SJCRH30 (cell line): ENCODE measurements at places on chromosomes 16 and 17.

DNA sequence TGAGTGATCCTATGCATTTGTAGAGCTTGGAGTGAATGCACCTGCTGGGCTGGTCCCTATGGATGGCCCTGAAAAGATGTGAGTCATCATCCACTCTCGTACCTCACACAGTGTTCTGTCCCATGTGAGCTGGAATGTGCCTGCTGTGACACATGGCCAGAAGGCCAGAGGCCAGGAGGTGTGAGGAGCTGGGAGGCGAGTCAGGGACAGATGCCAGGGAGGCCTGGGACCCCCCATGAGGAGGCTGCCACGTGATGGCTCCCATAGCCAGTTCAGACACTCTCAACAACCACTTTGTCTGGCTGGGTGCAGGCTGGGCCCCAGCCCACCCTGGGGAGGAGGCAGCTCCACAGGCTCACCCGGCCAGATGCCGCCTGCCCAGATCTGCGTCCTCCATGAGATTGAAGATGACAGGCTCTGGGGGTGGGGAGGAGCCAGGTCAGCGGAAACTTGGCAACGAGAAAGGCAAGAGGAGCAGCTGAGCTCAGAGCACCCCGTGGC lies 168.8 kb downstream of the C16orf78 start:
- DNase-seq, result peak; percentile 90

DNA sequence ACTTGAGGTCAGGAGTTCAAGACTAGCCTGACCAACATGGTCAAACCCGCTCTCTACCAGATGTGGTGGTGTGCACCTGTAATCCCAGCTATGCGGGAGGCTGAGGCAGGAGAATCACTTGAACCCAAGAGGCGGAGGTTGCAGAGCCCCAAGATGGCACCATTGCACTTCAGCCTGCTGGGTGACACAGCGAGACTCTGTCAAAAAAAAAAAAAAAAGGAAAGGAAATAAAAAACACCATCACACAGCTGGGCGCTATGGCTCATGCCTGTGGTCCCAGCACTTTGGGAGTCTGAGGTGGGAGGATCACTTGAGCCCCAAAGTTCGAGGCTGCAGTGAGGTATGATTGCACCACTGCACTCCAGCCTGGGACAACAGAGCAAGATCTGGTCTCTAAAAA lies 13.3 kb upstream of the SBK1 start:
- DNase-seq, result no peak

DNA sequence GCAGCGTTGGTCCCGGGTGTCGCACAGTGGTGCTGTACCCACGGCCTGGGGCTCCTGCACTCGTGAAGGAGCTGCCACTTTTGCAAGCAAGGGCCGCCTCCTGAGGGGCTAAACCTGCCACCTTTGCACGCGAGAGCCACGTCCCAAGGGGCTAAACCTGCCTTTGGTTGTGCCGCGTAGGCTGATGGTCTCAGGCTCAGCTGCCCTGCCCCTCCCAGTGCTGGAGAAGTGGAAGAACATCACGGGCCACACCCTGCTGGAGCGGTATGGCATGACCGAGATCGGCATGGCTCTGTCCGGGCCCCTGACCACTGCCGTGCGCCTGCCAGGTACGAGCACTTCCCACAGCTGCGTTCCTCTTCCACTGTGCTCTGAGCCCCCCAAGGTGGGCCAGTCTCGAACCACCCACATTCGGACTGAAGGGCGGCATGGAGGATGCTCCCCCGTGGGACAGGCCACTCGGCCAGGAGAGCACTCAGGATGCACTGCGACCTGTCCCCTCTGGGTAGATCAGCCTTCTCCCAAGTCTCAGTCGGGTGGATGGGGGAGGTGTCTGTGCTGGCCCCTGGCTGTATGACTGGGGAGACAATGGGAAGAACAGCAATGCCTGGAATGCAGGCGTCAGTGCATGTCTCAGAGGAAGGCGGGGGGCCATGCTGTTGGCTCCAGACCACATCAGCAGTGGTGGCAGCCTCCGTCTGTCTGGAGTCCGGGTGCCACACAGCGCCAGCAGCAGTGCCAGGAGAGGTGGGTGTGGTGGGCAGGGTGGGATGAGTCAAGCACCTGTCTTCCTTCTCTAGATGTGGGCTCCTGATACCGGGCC lies 20.7 kb downstream of the ACSF3 start:
- DNase-seq, result no peak

GRCh38 chr16:57166451-57166850 lies 19.4 kb downstream of the PSME3IP1 start:
- no peak for DNase-seq

DNA sequence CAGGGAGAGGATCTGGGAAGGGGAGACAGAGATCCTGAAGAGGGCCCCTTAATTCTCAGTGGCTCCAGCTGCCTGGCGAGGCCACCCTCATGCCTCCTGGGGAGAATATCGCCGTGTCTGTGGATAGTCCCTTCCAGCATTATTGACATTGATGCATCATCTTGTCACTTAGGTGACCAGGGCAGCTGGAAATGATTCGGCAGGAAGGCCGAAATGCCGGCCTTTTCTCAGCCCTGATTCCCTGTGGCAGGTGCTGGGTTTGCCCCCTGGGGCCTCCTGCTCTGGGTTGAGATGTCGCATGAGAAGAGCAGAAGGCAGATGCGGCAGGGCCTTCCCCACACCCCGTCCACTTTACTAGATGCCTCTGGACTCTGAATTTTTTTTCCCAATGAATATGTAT lies 89.5 kb downstream of the RAP1GAP2 start:
- peak; percentile 77 for DNase-seq

GRCh38 chr17:80797741-80798594 lies 193.7 kb upstream of the CHMP6 start:
- DNase-seq, result no peak

DNA sequence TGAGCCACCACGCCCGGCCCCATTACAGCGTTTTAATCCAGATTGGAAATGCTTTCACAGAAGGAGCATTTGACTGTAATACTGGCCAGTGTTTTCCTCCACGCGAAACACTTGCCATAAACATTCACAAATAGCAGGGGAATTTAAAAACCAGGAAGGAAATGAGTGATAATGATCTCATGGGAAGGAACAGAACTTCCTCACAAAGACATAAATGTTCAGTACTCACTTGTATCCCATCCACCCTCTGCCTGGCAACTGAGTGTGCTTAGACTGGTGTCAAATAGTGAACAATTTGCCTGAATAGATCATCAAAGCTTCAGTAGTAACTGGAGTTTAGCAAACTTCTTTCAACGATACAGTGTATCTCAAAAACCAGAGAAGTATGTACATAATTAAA lies 54.1 kb downstream of the PSMD12 start:
- no peak for DNase-seq

DNA sequence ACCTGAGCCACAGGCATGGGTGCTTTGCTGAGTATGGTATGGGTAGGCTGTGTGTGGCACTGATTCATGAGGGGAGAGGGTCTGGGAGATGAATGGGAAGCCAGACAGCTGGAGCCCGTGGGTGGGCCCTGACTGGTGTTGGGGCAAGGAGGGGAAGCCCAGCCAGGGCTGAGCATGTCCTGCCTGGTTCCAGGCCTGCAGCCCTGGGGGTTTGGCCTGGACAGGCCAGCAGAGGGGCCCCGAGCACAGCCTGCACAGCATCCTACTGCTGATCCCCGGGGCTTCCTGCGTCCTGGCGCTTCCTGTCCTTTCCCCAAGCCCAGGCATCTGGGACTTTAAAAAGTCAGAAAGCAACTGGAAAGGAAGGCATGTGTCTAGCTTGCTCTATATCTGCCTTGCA lies 4.6 kb upstream of the MVD start:
- DNase-seq, result peak; percentile 36

DNA sequence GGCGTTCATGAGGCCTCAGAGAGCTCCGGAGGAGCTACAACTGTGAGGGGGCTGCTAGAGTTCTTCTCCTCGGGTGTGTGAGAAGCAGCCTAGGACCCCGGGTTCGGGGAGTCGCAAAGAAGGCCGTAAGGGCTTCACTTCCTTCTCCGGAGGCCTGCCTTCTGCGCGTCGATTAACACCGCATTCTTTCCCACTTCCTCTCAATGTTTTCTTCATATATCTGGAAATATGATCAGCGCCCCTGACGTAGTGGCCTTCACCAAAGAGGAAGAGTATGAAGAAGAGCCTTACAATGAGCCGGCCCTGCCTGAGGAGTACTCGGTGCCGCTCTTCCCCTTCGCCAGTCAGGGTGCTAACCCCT lies 449 bp downstream of the SMCR8 start:
- DNase-seq, result no peak

GRCh38 chr17:76872874-76873221 lies 4.6 kb downstream of the MGAT5B start:
- no peak for DNase-seq

- peak; percentile 37 for DNase-seq
Measured at GRCh38 chr16:56608876-56609462, 585 bp downstream of the MT2A start.

DNA sequence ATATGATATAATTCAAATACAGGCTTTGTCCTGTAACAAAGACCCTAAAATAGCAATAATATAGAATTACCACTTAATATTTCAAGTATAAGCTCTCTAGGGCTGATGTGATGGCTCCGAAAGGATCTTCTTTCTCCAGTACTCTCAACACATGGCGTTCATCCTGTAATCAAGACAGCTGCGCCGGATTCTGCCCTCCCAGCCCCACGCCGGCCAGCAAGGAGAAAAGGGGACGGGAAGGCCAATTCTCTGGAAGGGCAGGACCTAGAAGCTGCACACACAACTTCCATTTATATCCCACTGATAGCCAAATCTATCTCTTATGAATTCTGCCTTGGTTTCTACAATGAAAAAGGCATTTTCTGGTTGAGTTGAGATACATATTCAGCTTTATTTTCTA lies 32.0 kb downstream of the CCDC182 start:
- peak; percentile 34 for DNase-seq

GRCh38 chr16:896261-897199 lies 74.3 kb downstream of the LMF1 start:
- DNase-seq, result no peak

GRCh38 chr17:18280249-18280648 lies 19.8 kb downstream of the MIEF2 start:
- no peak for DNase-seq

DNA sequence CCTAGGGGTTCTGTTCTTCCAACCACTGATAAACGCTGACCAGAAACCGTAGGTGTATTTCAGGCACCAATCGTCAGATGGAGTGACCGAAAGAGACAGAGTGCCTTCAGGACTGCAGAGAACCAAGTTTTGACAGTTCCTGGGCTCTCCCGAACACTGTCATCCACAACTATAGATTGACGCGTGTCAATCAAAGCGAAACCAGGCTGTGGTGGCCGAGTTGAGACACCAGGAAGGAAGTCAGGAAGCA lies 11.9 kb upstream of the AURKB start:
- DNase-seq, result no peak

- DNase-seq, result no peak
Measured at GRCh38 chr16:12784076-12784475, 19.6 kb downstream of the CPPED1 start.

DNA sequence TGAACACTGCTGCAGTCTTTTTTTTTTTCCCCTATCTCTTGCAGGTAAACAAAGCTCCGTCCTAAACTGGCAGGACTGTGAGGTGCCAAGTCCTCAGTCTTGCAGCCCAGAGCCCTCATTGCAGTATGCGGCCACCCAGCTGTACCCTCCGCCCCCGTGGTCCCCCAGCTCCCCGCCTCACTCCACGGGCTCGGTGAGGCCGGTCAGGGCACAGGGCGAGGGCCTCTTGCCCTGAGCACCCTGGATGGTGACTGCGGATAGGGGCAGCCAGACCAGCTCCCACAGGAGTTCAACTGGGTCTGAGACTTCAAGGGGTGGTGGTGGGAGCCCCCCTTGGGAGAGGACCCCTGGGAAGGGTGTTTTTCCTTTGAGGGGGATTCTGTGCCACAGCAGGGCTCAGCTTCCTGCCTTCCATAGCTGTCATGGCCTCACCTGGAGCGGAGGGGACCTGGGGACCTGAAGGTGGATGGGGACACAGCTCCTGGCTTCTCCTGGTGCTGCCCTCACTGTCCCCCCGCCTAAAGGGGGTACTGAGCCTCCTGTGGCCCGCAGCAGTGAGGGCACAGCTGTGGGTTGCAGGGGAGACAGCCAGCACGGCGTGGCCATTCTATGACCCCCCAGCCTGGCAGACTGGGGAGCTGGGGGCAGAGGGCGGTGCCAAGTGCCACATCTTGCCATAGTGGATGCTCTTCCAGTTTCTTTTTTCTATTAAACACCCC lies 13.8 kb downstream of the IL34 start:
- DNase-seq, result no peak

GRCh38 chr16:12262454-12263180 lies 286.1 kb downstream of the SNX29 start:
- no peak for DNase-seq

- DNase-seq, result peak; percentile 85
Measured at GRCh38 chr17:75856062-75856756, 1.1 kb upstream of the WBP2 start.

- peak; percentile 59 for DNase-seq
Measured at GRCh38 chr17:74368341-74369081, 1.2 kb downstream of the GPR142 start.

DNA sequence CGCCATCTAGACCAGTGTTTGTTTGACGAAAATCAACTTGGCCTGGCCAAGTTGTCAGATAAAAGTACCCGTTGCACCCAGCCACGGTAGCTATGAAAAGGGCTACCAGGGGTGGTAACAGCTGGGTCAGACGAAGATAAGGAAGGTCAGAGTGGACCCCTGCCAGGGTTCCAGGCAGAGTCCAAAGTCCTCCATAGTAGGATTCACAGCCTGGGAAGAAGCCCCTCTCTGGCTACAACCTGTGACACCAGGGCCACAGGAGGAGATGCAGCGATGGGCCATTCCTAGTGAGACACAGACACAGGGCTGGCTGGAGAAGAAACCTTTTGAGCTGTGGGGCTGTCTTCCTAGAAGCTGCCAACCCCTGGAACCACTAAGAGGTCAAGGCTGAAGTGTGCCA lies 39.3 kb downstream of the MEAK7 start:
- no peak for DNase-seq

- DNase-seq, result no peak
Measured at GRCh38 chr16:89048871-89049422, 44.7 kb upstream of the ACSF3 start.

GRCh38 chr16:3188675-3188924 lies 596 bp downstream of the OR1F1 start:
- no peak for DNase-seq

DNA sequence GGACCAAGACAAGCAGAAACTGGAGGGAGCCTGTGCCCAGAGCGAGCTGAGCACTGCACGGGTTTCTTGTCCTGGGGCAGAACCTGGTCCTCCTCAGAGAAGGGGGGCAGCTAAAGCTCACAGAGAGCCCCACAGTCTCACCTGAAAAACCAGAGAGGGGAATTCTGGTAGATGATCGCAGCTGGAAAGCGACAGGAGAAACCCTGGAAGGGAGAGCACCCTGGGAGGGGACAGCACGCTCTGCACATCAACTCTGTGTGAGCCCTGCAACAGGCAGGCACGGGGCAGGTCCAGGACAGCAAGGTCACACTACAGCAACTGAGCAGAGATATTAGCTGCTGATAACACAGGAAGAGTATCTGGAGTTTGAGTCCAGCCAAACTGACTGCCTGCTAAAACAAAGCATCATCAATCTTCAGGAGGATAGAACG lies 18.2 kb downstream of the ZCCHC14 start:
- no peak for DNase-seq
